ENCODE measurements at places on chromosomes 1 and 21. TPM values are rescaled to one million over a fixed set of nuclear protein-coding genes. Genes with fewer than 3 reads are reported as not detected.

DNA sequence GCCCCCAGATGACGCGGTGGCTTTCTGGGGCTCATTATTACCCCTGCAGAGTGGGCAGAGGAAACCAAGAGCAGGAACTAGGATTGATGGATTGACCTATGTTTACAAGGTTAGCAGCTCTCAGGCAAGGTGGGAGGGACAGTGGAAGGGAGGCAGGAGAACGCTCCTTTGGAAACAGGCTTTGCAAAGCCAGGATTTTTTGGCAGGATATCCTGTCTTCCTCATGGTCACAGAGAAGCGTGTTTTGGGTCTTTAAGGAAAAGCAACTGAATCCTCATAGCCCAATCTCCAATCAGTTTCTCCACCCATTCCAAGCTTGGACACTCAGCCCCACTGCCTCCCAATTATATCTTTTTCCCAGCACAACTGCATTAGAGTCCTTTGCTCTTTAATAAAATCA lies 105.6 kb upstream of the SOD1 start:
- H3K4me1 ChIP-seq, result peaks cover 5% of the 10 kb centered on the region
- H3K27ac ChIP-seq, result no peak overlapping the region
- H3K4me3 ChIP-seq, result no peak overlapping the region
- H3K36me3 ChIP-seq, result no peaks in the 10 kb centered on the region
- DNase-seq, result no peak
- peaks cover 32% of the 10 kb centered on the region for H3K27me3 ChIP-seq

DNA sequence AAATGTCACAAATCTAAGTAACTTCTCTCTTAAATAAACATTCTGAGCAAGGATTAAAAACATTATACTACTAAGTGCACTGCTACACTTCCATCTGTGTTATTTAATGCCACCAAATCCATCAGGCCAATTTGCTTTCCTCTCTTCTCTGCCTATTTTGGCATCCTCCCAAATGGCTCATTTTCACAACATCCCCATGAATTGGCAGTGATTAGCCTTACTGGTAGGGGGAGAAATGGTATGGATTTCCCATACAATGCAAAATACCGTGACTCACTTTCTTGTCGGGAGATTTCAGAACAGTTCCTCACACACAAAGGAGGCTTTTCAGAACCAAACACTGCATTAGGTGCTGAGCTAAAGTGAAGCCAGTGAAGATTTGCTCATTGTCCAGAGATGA lies 195.7 kb downstream of the MIS18A start:
- H3K27me3 ChIP-seq, result no peaks in the 10 kb centered on the region
- no peak for DNase-seq
- no peak overlapping the region for H3K4me3 ChIP-seq
- no peaks in the 10 kb centered on the region for H3K4me1 ChIP-seq
- H3K27ac ChIP-seq, result no peak overlapping the region
- no peaks in the 10 kb centered on the region for H3K36me3 ChIP-seq

- no peaks in the 10 kb centered on the region for H3K36me3 ChIP-seq
- DNase-seq, result no peak
- no peak overlapping the region for H3K4me3 ChIP-seq
- H3K27ac ChIP-seq, result no peak overlapping the region
- H3K27me3 ChIP-seq, result no peaks in the 10 kb centered on the region
These were observed 6.1 kb downstream of the IPO13 start for GRCh38 chr1:43952731-43953346.

- no peaks in the 10 kb centered on the region for H3K36me3 ChIP-seq
- no peak overlapping the region for H3K4me3 ChIP-seq
- H3K27me3 ChIP-seq, result no peaks in the 10 kb centered on the region
These were observed 17.6 kb downstream of the ADPRS start for GRCh38 chr1:36106269-36106668.

DNA sequence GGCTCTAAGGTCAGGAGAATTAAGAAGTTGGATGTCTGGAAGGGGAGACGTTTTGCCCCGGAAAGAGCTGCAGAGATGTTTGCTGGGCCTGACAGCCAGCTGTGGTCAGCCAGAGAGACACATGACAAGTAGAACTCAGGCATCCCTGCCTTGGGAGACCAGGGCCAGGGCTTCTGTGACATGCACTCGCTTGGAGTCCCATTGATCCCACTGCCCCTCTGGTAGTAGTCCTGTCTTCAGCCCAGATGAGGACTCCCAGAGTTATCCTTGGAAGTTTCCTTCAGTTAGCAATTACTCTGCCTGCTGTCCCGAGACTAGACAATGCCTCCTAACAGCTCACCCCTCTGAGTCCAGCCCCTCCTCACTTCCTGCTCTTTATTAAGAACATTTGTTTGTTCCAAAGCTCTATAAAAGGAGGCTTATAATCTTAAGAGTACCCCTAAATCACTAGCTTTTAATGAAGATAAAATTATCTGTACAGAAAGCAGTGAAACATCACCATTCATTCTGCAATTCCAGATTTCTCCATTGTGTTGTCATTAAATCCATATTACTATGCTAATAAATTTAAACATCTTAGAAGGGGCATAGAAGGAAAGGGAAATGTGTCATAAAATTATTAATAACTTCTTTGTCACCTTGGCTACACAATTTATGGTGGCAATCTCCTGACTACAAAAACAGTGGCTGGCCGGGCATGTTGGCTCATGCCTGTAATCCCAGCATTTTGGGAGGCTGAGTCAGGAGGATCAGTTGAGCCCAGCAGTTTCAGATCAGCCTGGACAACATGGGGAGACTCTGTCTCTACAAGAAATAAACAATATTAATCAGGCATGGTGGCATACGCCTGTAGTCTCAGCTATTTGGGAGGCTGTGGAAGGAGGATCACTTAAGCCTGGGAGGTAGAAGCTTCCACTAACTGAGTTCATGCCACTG lies 94.2 kb downstream of the KCNK1 start:
- H3K27me3 ChIP-seq, result no peaks in the 10 kb centered on the region
- H3K27ac ChIP-seq, result peak overlapping the region; percentile 79

GRCh38 chr21:41405321-41405720 lies 20.7 kb upstream of the MX1 start:
- no peak overlapping the region for H3K4me3 ChIP-seq
- no peaks in the 10 kb centered on the region for H3K36me3 ChIP-seq
- no peak overlapping the region for H3K27ac ChIP-seq
- no peak for DNase-seq
- H3K27me3 ChIP-seq, result no peaks in the 10 kb centered on the region

DNA sequence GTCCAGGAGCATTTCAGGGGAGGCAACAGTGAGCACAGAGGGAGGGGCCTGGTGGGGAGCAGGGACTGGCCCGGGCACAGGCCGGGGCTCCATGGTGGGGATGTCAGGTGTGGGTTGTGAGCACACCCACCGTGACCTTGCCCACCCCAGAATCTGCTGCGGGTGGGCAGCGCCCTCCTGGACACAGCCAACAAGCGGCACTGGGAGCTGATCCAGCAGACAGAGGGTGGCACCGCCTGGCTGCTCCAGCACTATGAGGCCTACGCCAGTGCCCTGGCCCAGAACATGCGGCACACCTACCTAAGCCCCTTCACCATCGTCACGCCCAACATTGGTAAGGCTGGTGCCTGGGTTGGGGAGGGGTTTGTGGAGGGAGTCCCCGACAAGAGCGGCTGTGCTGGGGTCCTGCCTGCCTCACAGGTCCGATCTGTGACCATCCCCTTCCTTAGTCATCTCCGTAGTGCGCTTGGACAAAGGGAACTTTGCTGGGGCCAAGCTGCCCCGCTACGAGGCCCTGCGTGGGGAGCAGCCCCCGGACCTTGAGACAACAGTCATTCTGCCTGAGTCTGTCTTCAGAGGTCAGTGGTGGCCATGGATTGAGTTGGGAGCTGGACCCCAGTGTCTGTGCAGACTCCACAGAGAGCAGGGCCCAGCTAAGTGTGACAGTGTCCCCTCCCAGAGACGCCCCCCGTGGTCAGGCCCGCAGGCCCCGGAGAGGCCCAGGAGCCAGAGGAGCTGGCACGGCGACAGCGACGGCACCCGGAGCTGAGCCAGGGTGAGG lies 14.3 kb downstream of the PSRC1 start:
- H3K27ac ChIP-seq, result no peak overlapping the region
- peaks cover 10% of the 10 kb centered on the region for H3K4me1 ChIP-seq
- H3K27me3 ChIP-seq, result no peaks in the 10 kb centered on the region
- no peak for DNase-seq
- H3K36me3 ChIP-seq, result no peaks in the 10 kb centered on the region
- H3K4me3 ChIP-seq, result no peak overlapping the region

- H3K4me3 ChIP-seq, result no peak overlapping the region
- no peaks in the 10 kb centered on the region for H3K4me1 ChIP-seq
- H3K36me3 ChIP-seq, result no peaks in the 10 kb centered on the region
- peak; percentile 87 for DNase-seq
- no peaks in the 10 kb centered on the region for H3K27me3 ChIP-seq
These were observed 14.4 kb downstream of the SMYD3 start for GRCh38 chr1:246492611-246493245.

Gene CYP4A11
- total RNA-seq, result 14.1 TPM

Gene CDK18
- total RNA-seq, result 8.0 TPM

Gene PLEKHA6
- total RNA-seq, result 31.5 TPM

Gene DNAJC8
- total RNA-seq, result 69.8 TPM

Gene HS2ST1
- 31.6 TPM for total RNA-seq

Gene FMN2
- 0.97 TPM for total RNA-seq

Gene NBPF6
- not detected for total RNA-seq

Gene ICOSLG
- 0.48 TPM for total RNA-seq

All from hepatocyte (in vitro differentiated cells).